RCC 7860 (cell line): ENCODE measurements at places on chromosomes 3 and 15.
A peak's percentile ranks its signal among the peaks of the same experiment; 100 is the strongest.

GRCh38 chr3:111541911-111542483 is at the start of gene CD96:
TSS of gene CD96 (plus strand) at chr3:111542197. CDS start at chr3:111542249, 52 bp downstream.
- DNase-seq: no peak

DNA sequence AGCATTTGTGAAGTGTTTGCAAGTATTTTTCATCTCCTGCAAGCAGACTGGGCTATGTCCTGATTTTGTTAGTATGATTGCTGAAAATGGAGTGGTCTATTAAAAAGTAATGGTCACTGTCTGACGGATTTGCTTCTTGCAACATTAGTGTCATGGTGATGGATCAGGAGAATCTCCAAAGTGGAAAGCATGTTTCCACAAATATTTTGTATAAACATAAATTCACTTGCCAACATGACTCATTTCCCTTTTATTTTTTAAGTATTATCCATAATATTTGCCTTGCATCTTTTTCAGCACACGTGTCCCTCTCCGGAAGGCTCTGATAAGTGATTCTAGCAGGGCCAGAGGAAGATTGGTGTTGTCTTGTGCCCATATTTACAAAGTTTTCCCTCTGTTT is 27.4 kb upstream of the CACNA2D3 start:
- DNase-seq: no peak

- DNase-seq: no peak
Observed at GRCh38 chr3:144055604-144056003, 84.0 kb downstream of the DIPK2A start.

DNA sequence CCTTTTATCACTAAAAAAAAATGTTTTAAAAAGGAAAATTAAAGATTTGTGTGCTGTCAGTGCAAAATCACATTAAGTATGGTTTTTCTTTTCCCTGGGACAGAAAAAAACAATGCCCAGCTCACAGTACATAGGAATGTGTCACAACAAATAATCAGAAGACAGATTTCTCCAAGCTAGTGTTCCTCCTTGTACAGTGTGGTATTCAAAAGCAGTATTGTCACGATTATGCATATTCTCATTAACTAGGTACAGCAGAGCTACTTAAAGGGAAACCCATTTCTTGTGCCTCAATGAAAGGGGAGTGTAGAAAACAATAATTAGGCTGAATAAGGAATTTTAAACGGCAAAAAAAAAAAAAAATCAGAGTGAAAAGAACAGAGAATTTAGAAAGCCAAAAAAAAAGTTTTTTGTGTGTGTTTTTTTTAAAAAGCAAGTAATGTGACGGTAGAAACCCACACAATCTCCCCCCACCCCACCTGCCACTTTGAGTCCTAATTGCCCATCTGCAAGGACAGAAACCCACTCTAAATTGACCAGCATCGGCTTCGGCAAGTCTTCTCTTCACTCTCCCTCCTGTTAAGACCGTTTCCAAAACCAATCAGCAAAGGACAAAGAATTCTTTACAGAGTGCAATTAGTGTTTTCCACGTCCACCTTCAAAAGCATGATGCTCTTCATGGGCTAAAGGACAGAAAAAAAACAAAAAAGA is 41.0 kb downstream of the EIF4E3 start:
- no peak for DNase-seq

- DNase-seq: no peak
Observed at GRCh38 chr3:17795711-17796110, 53.3 kb upstream of the TBC1D5 start.

DNA sequence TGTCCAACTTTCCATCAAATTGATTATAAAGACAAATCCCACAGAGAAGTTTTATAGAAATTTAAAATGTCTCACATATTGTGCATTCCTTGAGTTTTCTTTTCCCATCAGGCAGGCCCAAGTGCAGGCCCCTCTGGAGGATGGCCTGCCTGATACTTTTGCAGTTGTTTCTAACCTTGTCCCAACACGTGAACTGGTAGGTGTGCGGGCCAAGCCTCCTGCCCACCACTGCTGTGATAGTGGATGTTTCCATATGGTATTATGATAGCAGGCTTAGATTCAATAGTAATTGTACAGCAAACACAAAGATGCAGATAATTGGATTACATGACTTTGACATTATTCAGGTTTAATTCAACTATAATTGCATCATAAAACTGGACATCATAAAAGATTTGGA is 1.4 kb downstream of the P2RY12 start:
- no peak for DNase-seq

- peak; percentile 29 for DNase-seq
Observed at GRCh38 chr15:60259469-60259868, 138.3 kb downstream of the ANXA2 start.

DNA sequence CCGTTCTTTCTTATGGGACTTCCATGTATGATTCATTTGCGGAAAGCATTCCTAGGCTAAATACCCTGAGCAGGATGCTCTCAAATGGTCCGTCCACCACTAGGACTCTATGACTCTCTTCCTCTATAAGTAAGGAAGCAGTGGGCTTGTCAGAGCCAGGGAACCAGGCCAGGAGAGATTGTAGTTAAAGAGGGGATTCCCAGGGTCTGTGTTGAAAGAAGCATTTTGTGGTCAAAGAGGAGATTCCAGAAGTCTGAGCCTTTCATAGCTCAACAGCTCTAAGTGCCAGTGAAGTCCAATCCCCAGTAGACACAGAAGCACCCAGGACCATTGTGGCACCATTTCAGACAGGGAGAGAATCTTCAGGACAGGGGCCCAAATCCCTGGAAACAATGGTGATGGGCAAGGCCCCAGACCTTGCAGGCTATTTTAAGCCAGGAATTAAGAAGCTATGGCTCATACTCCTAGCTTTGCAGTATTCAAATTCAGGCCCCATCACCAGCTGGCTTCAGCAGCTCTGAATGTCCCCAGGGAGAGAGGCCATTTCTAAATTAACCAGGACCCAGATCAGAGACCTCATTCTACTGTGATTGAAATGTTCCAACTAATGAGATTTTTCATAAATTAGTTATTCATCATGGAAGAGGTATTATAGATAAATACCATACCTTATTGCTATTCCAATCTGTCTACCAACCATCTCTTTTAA is 81.7 kb downstream of the CD47 start:
- DNase-seq: peak; percentile 97
